ENCODE measurements at places on chromosomes 1 and 21.
A peak's percentile ranks its signal among the peaks of the same experiment; 100 is the strongest.

DNA sequence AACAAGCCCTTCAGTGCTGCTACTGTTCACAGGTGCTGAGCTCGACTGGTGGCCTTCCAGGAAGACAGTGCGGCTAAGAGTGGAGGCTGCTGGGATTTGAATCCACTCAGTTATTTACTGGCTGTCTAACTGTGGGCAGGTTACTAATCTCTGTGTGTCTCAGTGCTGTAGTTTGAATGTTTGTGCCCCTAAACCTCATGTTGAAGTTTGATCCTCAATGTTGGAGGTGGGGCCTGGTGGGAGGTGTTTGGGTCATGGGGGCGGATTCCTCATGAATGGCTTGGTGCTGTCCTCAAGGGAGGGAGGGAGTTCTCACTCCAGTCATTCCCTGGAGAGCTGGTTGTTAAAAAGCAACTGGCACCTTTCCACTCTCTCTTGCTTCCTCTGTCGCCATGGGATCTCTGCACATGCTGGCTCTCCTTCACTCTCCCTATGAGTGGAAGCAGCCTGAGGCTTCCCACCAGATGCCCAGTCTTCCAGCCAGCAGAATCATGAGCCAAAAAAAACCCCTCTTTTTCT lies 334.8 kb downstream of the RPS6KC1 start:
- no peak for DNase-seq

DNA sequence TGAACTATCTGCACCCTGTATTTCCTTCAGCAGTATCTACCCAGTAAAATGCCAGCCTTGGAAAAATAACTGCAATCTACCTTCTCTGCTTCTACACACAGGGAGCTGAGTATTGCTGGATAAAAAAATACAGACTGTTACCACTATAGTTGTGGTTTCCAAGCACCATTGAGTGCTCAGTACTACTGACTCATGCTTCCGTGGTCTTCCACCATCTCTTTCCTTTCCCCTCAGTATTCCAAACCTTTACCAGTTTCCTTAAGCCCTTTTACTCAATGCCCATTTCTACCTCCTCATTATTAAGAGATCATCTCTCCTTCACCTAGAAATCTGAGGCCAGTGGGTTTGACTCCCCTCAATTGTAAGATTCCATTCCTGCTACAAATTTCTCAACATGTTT lies 23.8 kb downstream of the GLMN start:
- DNase-seq, result no peak

- no peak for DNase-seq
Observed at GRCh38 chr1:66282891-66283621, 250.9 kb upstream of the SGIP1 start.

DNA sequence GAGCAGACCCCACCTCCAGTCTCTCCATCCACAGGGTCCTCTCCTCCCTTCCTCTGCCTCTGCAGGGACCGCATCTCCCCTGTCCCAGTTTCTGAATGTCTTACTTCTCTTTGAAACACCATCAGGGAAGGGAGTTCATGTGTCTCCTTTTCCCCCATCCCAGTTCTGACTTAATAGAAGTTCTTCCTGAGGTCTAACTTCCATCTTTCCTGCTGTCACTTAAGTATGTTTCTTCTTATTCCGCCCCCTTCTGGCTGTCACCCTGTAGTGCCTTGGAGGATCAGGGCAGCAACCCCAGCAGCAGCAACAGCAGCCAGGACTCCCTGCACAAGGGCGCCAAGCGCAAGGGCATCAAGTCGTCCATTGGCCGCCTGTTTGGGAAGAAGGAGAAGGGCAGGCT lies 29.3 kb downstream of the MYOG start:
- no peak for DNase-seq

DNA sequence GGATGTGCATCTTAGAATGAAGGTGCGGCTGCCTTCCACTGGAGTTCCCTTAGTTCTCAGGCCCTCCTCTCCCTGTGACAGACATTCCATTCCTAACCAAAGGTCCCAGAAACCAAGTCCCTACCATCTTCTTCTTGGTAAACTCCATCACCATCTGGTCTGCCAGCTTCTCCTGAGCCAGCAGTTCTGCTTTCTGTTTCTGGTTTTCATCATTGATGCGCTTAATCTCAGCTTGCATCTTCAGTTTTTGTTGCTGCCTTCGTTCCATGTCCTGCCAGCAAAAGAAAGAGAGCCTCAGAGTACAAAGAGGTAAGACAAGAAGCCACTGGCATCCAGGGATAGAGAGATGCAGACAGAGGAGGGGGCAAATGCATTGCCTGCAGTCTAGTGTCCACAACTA lies 18.0 kb upstream of the VSIG8 start:
- no peak for DNase-seq

DNA sequence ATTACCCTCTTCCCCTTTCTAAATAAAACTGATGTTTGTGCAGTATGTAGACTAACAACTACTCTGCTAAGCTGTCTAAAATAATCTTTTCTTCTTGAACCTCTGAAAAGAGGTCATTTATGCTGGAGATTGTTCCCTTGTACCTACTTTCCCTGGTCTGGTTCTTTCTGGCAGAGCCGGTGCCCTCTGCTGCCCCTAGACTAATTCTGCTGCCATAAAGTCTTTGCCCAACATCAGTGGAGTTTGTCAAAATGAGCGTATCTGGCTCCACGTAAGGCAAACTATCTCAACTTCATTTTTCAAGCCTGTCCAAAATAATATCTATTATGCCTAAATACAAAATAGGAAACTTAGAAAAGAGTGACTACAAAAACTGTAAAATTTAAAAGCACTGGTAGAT lies 30.9 kb upstream of the ANGPTL7 start:
- DNase-seq, result no peak

- no peak for DNase-seq
Observed at GRCh38 chr1:183792300-183792699, 12.6 kb upstream of the RGL1 start.

GRCh38 chr1:224381880-224382548 lies 25.3 kb downstream of the CNIH4 start:
- no peak for DNase-seq

DNA sequence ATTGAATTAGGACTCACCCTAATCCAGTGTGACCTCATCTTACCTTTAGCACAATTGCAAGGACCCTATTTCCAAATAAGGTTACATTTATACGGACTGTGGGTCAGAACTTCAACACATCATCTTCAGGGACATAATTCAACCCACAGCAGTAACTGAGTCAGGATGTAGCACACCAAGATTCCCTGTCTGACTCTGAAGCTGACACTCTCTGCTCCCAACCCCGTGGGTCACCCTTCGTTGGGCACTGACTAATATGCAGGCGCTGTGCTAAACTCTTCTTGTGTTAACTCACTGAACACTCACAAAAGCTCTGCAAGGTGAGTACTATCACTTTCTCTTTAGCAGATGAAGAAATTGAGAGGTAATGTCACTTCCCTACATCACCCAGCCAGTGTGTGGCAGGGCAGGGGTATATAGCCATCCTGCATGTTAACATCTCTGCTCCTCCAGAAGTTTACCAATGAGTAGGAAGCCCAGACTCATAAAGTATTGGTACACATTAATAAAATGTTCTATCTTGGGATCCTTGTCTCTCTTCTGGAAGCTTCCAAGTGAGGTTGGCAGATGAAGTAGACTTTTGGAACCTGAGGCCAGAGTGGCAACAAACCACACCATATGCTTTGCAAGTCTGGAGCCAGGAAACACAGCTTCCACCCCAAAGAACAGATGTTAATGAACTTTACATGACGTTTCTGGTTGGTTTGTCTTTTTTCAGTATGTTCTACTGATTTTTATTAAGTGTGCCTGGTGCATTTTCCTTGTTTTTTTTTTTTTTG lies 139.2 kb upstream of the KLHDC7A start:
- DNase-seq, result no peak

DNA sequence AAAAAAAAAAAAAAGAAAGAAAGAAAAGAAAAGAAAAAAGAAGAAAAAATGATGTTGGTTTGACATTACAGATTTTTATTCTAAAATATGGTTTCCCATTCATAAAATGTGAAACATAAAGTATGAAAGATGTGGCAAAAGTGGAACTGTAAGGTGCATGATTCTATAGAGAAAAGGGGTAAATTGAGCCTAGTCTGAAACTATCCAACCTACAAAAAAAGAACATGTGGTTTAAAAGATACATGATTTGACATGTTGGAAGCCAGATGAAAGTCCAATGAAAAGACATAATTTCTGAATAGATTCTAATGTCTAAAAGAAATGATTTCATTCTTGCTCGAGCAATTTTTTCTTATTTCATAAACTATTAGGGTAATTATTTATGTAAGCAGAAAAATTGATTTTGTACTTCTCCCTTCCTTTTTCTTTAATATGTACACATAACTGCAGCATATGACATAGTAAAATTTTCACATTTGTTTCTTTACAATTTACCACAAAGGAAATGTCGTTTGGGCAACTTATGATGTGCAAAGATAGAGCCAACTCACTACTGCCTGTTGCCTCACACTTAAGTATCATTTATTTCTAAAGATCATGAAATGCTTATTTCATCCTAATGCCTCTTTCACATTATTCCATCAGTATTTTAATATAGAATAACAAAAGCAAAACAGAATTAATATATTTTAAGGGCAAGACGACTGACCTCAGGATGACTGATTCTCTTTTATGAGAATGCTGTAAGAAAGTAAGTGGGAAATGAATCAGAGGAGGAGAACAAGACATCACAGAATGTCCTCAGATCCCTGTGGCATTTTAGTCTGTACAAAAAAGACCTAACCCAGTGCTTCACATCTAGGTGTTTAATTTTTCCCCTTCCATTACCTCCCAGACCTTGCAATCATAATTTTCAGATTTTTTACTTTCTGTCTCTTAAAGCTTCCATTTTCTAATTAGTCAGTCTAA lies 165.8 kb upstream of the HMCN1 start:
- DNase-seq, result peak; percentile 45

GRCh38 chr1:160137216-160137862 lies 14.1 kb upstream of the ATP1A4 start:
- no peak for DNase-seq

- no peak for DNase-seq
Observed at GRCh38 chr1:24720152-24720551, 25.1 kb upstream of the CLIC4 start.

- no peak for DNase-seq
Observed at GRCh38 chr1:229035054-229035747, 235.7 kb upstream of the RAB4A start.

DNA sequence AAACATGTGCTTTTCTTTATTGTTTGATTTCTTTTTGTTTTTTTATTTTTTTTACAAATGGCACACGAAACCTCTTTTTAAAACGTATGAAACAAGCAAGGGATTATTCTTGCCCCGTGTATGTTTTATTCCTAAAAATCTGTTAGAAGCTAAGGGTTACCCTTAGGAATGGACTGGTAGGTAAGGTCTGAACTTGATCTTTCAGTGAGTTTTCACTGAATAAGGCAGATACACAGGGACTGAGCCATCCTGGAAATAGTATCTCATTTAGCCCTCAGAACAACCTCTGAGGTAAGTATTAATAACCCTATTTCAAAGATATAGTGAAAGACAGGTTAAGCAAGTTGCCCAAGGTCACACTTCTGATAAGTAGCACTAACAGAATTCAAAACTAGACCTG lies 6.0 kb downstream of the CD53 start:
- no peak for DNase-seq

DNA sequence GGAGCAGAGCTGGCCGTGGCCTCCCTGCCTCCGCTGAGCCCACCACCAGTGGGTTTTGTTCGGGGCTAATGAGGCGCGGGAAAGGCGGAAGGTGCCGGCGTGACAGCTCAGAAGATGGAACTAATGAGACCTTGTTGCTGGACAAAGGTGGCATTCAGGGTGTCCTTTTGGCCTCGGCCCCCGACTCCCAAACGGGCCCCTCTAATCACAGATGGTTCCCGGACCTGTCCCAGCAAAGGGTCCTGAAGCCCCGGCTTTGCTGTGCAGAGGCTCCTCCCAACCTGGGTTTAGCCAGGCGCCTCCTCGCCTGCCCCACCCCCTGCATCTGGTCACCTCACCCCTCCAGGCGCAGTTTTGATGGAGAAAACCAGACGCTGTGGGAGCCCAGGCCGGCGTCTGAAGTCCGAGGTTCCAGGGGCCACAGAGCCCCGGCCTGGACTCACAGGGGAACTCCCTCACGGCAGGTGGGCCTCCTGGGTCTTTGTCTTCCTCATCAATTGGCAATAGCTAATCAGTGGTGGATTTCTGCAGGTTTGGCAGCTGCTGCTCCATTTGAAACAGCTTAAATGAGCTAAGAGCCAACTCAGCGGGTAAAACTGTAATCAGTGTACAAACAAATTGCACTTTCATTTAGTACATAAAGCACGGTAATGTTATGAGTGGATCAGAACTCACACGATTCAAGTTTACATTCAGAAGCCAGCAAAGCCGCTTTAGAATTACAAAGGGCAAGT lies 44.3 kb upstream of the ADARB1 start:
- no peak for DNase-seq

GRCh38 chr1:112465122-112465521 lies 43.6 kb upstream of the WNT2B start:
- DNase-seq, result no peak

GRCh38 chr1:80008934-80009333 lies 1002.4 kb upstream of the ADGRL4 start:
- DNase-seq, result no peak

DNA sequence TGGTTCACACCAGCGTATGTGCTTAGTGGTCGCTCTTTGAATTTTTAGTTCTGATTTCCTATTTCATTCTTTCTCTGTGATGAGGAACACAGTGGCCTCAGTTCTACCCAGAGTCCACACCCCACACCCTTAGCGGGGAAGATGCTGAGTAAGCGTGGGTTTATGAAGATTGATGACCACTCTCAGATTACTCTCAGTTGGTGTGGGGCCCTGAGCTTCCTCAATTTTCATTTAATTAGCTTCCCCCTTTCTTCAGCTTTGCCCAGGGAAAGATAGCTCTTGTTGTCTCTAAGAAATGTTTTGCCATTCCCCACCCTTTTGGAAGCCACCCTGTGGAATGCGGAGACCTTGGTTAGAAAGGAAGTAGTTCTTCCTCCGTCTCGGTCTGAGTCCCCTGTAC lies 299.9 kb upstream of the PROX1 start:
- DNase-seq, result no peak

DNA sequence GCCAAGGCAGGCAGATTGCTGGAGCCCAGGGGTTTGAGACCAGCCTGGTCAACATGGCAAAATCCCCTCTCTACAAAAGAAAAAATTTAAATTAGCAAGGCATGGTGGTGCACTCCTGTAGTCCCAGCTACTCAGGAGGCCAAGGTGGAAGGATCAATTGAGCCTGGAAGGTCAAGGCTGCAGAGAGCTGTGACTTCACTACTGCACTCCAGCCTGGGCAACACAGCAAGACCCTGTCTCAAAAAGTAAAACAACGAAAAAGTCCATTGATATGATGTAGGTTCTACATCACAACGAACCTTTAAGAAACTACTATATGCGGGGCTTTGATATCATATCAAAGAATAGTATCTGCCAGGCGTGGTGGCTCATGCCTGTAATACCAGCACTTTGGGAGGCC lies 20.9 kb downstream of the PTAFR start:
- no peak for DNase-seq

DNA sequence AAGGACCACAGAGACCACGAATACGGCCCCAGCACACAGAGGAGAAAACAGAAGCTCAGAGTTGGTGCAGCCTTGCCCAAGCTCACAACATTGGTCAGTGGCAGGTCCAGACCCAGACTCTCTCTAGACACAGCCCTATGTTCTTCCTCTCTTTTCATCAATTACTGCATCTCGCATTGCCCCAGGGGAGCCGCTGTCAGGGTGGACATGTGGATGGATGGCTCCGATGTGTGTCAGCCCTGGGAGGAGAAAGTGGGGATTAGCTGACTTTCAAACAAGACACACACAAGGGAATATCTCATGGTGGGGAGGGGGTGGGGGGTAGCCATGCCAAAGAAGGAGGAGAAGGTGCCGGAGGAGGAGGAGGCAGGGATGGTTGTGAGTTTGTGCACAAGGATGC lies 556.8 kb downstream of the NPHP4 start:
- DNase-seq, result no peak

All from central memory CD4-positive, alpha-beta T cell (primary cell).